ENCODE measurements at places on chromosomes 7 and 10.

- no peak for DNase-seq
These were observed 515 bp downstream of the FAM149B1 start for GRCh38 chr10:73168465-73168803.

DNA sequence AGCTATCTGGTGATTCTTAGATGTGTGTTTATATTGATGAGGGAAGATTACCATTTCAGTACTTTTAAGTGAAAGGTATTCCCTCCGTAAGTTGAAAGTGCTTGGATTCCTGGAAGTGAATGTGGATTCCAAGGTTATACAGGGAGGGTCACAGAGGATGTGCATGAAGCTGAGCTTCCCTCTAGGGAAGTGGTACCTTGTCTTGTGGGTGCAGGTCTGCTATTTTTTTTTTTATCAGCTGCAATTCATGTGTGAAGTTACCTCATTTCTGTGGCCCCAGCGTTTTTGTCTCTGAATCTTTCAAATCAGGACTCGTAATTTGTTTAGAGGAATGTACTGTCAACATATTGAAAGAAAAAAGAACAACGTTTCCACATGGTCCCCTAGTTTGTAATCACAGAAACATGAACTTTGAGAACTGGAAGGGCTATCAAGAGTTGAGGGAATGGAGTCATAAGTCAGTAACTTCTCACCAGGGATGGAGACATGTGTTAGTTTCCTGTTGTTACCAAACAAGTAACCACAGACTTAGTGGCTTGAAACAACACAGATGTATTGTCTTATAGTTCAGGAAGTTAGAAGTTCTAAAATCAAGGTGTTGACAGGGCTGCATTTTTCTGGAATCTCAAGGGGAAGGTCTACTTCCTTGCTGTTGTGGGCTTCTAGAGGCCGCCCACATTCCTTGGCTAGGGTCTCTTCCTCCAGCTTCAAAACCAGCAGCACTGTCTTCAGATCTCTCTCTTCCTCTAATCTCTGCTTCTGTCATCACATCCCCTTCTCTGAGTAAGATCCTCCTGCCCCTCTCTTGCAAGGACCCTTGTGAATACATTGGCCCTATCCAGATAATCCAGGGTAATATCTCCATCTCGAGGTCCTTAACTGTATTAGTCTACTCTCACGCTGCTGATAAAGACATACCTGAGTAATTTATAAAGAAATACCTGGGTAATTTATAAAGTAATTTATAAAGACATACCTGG is 64.4 kb downstream of the RAB18 start:
- no peak for DNase-seq

- no peak for DNase-seq
These were observed 106.9 kb upstream of the STK17A start for GRCh38 chr7:43475983-43476382.

DNA sequence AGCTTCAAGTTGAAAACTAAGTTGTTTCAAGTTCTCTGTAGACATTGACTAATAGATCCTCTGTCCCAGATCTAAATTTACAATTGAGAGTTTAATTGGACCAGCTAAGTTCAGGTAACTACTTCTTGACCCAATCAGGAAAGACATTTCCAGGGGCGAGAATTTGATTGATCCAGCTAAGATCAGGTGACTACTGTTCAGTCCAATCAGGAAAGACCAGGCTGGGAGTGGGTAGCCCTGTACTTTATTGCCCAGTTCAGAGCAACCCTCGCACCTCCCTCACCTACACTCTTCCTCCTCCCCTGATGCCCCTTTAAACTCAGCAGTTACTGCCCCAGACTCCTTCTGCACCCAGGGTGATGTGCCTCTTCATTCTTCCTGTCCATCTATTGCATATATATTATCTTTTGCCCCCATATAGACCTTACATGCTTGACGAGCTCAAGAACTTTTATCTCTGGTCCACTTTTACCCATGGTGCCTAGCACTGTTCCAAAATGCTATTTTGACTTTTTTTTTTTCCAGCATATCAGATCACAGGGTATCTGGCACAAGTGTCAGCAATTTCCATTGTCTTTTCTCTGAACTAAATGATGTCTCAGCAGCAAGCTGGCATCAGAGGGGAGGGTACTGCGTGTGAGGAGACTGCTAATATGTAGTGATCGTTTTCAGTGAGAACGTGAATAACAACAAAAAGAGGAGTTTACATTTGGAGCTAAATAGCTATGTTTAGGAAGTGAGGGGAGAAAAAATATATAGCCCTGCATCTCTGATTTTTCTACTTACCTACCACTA is 169.4 kb downstream of the KIAA1217 start:
- no peak for DNase-seq

Measured in GM18507 (cell line).